ENCODE measurements at places on chromosomes 7 and 10. TPM values are rescaled to one million over a fixed set of nuclear protein-coding genes. Genes with fewer than 3 reads are reported as not detected.

GRCh38 chr7:40805361-40805760, 670.6 kb downstream of the SUGCT start:
- no peak for DNase-seq

PRXL2A gene
- 15.3 TPM for total RNA-seq

GRCh38 chr10:91194497-91195179, 25.8 kb upstream of the PCGF5 start:
- no peak for DNase-seq

DNA sequence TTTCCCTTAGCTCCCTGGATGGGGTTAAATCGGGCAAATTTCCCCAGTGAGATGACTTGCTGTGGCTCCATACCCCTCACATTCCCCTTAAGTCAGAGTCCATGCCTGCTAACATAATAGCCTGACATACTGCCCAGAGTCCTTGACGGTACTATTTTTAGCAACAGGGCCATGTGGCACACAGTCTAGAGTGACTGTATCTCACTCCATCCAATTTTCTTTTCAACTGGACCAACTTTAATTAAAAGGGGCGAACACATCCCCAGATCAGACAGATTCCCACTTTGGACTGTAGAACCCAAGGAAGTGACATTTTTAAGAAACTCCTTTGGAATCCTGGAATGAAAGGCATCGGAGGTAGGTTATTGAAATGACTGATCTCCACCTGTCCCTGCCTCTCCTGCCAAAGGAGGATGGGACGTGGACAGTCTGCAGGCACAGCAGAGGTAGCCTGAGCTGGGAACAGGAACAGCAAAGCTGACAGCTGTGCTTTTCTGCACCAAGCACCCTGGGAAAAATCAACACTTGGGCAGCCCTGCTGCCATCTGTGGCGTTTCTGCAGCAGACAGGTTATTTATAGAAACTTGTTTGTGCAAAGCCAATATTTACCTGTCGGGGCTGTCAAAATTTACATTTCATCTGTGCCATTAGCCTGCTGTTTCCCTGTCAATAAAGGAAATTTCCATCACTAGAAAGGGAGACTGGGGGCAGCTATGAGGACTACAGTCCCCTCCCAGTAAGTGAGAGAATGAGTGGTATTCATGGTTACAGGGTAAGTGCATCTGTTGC, 221.5 kb upstream of the AOAH start:
- DNase-seq, result no peak

GRCh38 chr10:99658622-99659030, 683 bp upstream of the ENTPD7 start:
- peak; percentile 32 for DNase-seq

All from activated CD8-positive, alpha-beta T cell treated with anti-CD3 and anti-CD28 coated beads, Interleukin-2, amount 10 ng/mL, durations not matched to agents 7 days and 5 days (primary cell).